ENCODE measurements at places on chromosomes 2 and 18.
A peak's percentile ranks its signal among the peaks of the same experiment; 100 is the strongest.

GRCh38 chr2:121182520-121182919 is 102.5 kb downstream of the TFCP2L1 start:
- no peak for DNase-seq

DNA sequence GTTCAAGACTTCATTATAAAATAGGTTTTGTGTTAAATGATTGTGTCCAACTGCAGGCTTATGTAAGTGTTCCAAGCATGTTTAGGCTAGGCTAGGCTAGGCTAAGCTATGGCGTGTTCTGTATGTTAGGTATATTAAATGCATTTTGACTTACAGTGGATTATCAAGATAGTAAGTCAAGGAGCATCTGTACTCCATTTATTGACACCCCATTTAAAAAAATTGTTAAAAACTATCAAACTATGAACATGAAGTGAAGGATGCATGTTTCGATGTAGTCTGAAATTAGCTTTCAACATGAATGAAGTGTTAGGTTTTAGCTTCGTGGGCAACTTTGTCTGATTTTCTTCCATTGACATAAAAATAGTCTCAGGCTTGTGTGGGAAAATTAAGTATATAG is 290.5 kb downstream of the PARD3B start:
- no peak for DNase-seq

GRCh38 chr2:199370150-199370780 is 87.5 kb downstream of the SATB2 start:
- DNase-seq: no peak

GRCh38 chr2:121475811-121476571 is 54.7 kb upstream of the RNU4ATAC start:
- DNase-seq: no peak

DNA sequence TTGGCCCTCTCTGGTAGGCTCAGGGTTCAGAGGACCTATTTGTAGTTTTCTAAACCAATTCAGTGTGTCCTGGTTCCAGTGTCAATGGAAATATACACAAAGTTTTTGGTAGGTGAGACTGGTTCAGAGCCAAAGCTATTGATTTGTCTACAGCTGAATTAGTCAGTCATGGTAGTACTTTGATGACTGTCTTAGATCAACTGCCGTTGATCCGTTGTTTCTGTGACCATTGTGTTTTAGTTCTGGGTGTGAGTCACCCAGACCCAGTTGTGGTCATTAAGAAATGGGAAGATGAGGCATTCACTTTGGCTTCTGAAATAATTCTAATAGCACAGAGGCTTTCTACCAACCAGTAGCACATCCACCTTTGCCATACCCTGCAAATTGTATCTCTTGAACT is 16.0 kb upstream of the RPE start:
- no peak for DNase-seq

DNA sequence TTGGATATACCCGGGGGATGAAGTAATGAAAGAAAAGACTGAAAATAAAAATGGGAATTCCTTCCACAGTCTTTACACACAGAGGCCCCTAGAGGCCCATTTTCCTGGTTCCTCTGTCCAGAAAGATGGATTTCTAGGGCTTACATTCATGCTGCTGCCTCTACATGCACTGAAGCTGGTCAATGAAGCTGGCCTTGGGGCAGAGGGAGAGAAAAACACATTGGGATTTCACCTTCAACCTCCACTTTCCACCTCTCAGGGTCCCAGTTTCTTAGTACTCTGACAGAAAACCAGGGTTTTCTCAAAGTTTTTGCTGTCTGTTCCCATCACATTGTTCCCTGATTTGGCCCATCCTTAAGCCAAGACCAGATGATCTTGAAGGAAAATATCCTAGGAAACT is 154.6 kb upstream of the ZSWIM2 start:
- DNase-seq: no peak

GRCh38 chr2:47070920-47071824 is 83.9 kb downstream of the STPG4 start:
- DNase-seq: no peak

DNA sequence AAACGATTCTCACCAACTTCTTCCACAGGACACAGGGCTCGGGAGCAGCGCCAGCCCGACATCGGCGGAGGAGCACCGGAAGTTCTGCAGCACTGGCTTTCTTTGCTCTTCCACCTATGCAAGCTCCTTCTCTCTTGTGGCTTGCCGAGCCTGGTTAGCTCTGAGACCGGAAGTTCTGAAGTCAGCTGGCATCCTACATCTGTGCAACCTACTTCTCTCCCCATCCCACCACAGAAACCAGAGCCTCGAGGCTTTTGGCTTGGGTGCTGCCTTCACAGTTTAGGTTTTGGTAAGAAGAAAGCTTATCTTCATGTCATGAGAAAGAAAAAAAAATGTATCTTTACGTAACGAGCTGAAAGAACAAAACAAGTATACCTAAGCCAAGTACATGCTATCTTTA is 111.7 kb downstream of the ANKRD44 start:
- no peak for DNase-seq

GRCh38 chr2:28233164-28233676 is 159.4 kb upstream of the FOSL2 start:
- no peak for DNase-seq

DNA sequence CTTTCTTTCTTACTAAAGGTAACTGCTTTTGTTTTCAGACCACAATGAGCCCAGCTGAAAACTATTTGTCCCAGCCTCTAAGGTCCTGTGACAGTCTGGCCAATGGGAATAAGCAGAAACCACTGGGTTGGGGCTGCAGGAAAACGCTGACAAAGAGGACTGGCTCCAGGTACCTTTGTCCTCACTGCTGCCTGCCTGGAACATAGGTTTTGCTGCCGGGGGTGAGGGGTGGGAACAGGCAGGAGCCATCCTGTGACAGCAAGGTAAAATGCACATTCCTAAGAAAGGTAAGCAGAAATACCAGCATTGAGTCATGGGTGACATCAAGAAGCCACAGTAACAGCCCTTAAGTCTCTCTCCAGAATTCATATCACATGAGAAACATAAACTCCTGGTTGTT is 21.6 kb downstream of the PTPN2 start:
- DNase-seq: no peak

- DNase-seq: no peak
Measured at GRCh38 chr18:58887613-58887963, 22.9 kb downstream of the ZNF532 start.

GRCh38 chr2:53998834-53999233 is 28.0 kb upstream of the PSME4 start:
- DNase-seq: peak; percentile 3

DNA sequence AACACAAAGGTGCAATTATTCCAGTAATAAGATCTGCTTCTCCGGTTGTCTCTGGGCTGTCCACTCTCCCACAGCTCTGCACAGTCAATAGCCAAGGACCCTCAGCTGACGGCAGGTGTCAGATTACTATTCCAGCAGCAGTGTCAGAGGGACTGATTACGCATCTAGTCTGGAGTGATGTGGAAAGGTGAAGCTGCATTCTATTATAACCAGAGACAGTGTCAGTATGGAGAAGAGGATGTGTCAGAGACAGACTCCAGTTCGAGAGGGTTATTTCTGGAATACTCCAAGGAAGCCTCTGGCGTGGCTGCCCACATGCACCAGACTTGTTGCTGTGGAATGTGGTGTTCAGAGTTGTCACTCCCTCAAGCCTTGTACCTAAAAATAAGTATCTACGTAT is 163.6 kb upstream of the TMEM200C start:
- DNase-seq: peak; percentile 63

DNA sequence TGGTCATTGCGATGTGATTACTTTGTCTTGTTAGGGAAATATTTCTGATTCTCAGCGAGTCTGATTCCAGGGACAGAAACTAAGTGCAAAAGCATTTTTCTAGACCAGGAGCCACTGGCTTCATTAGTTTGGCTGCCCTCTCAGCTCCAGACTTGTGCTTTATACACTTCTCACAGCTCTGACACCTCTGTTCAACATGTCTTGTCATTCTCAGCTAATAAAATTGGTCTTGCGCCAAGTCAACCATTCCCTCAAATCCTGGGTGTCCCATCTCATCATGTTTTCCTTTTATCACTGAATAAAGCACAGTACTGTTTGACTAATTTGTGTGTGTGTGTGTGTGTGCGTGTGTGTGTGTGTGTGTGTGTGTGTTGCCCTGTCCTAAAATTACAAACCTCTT is 215.5 kb upstream of the EPHA4 start:
- DNase-seq: no peak

- DNase-seq: no peak
Measured at GRCh38 chr2:113734185-113734584, 22.3 kb downstream of the SLC35F5 start.

- DNase-seq: no peak
Measured at GRCh38 chr18:2529154-2529553, 42.2 kb downstream of the METTL4 start.

GRCh38 chr2:85457877-85458316 is 39.4 kb downstream of the SH2D6 start:
- no peak for DNase-seq

DNA sequence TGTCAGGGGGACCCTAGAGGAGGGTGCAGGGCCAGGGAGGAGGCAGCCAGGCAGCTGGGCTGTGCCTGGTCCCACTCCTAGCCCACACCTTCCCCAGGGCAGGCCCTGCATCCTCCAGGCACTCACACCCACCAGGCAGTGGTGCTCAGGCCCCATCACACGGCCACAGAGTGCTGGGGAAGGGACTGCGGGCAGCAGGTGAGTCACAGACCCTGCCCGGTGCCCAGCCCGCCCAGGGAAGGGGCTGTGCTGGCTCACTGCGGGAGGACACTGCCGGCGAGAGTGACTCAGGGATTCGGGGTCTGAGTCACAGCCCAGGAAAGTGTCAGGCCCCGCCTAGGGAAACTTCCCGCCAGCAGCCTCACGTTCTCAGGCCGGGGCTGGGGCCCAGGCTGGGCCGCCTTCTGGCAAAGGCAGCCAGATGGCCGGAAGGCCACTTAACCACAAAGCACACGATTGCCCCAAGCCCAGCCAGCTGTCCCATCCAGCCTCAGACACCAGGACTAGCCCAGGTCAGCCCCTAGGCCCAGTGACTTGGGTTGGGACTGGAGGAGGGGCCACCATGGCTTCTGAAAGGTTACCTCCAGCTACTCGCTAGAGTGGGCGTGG is 42.2 kb downstream of the BIN1 start:
- no peak for DNase-seq

Data from NCI-H1105 treated with DMSO at 0.1 percent for 48 hours (cell line).